ENCODE measurements at places on chromosomes 11 and 22.

DNA sequence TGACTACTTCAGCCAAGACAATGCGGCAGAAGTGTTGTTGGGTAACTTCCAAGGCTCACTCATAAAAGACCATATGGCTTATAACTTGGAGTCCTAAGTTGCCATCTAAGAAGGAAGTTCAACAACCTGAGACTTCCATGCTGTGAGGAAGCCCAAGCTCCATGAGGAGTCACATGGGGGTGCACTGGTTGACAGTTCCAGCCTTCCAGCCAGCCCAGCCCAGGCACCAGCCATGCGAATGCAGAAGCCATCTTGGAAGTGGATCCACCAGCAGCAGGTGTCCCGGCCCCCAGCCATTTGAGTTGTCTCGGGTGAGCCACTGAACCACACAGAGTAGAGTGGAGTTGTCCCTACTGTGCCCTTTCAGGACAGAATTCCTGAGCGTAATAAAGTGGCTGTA lies 32.8 kb upstream of the WNT7B start:
- DNase-seq: no peak

DNA sequence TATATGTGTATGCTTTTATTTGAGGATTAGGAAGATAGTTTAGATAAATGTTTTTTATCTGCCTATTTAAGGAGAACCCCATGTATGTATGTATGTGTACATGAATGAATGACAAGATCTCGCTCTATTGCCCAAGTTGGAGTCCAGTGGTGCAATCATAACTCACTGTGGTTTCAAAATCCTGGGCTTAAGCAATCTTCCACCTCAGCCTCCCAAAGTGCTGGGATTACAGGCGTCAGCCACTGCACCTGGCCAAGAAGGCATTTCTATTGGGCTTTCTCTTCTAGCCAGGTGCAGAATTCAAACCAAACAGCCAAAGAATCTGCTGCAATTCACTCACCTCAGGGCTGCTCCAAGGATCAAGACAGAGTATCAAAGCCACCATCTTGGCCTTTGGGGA lies 25.5 kb upstream of the DGKZ start:
- DNase-seq: no peak

- no peak for DNase-seq
These were observed 62.2 kb upstream of the TENM4 start for GRCh38 chr11:79503028-79503427.

- DNase-seq: no peak
These were observed 204.4 kb downstream of the FAM76B start for GRCh38 chr11:95585069-95585751.

DNA sequence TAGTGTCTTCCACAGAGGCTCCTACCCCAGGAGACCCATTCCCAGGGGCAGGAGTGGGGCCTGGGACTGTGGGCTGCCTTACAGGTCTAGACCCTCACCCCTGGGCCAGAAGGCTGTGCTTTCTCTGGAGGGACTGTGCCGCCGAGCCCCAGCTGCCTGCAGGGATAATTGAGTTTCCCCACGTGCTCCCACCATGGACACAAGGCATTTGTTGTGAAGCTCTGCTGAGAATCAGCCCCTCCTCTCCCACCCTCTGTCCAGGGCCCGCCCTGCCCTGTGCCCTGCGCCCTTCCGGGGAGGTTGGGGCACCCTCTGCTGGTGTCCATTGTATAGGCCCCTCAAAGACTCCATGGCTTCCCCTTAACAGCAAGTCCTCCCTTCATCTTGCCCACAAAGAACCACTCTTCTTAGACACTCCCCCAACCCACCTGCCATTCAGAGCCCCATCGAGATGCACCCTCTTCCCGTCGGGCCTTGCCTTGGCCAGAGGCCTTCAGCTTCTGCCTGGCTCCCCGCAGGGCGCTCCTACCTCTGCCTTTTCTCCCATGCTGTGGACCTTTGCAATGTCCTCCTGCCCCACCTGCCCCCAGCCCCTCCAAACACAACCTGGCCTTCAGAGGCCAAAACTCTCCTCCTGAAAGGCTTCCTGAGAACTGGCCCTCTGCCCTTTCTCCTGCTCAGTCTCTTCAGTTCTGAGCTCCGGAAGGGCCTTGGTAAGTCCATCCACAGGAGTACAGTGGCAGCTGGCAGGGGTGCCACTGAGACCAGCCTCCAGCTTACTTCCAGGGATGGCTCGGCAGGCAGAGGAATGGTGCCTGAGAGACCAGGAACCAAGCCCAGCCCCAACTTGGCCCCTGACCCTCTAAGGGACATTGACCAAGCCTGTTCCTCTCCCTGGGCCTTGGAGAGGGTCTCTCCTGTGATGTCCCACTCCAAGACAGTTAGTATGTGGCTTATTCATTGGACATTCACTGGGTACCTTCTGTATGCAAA lies 22.4 kb downstream of the DUSP8 start:
- no peak for DNase-seq

GRCh38 chr22:22201185-22201929 lies 43.2 kb upstream of the VPREB1 start:
- DNase-seq: no peak
